ENCODE measurements at places on chromosomes 12 and 14.

- DNase-seq: peak; percentile 53
Measured at GRCh38 chr12:113030875-113031525, 25.5 kb upstream of the DTX1 start.

DNA sequence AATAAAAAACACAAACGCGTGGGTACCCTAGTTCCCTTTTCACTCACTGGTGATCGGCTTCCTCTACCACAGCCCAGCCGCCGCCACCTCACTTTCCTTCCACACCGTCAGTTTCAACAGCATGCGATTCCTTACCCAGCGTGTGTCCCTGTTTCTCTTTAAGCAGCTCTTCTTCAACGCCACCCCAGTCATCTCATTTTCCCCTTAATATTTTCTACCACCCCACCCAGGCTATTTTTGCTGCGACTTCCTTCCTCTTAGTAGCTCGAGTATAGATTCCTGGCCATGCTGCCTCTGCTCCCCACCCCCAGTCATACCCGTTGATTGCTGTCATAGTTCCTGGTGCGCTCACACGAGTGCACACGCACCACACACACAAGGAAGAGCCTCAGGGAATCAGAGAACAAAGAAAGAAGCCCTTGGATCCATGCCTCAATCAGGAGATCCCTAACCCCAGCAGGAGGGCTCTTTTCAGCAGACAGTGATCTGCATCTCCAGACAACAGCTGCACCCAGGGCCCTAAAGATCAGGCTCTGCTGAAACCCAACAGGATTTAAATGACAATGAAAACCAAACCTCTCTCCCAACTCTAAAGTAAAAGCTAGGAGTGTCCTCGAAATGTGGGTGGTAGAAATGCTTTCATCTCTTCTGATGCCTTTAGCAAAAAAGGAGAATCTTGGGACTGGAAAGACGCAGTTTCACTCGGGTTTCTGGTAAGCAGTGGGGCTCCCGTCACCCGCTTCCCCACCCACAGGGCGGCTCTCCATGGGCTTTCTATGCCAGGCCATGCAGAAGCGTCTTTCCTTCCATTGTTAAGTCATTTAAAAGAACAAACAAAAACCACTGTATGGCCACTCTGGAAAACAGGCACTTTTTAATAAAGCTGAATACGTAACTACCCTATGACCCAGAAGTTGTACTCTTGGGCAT is 23.8 kb downstream of the VPS37B start:
- DNase-seq: no peak

GRCh38 chr14:93811020-93811419 is 22.7 kb upstream of the PRIMA1 start:
- no peak for DNase-seq

DNA sequence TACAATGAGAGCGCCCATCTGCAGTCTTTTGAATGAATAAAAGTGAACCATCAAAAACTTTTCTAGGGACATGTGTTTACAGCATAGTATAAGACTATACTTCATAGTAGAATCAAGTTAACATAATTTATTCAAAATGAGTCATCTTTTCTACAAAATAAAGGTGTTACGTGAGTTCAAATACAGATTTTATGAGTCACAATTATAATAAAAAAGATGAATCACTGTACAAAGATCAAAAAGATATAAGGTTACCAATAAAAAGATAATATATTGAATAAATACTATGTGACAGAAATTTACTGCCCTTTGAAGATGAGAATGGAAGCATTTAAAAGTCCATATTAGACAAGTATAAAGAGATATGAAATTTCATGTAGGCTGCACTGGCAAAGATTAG is 2.8 kb downstream of the MBIP start:
- no peak for DNase-seq

GRCh38 chr12:57243521-57244311 is 7.3 kb downstream of the STAC3 start:
- DNase-seq: peak; percentile 23

DNA sequence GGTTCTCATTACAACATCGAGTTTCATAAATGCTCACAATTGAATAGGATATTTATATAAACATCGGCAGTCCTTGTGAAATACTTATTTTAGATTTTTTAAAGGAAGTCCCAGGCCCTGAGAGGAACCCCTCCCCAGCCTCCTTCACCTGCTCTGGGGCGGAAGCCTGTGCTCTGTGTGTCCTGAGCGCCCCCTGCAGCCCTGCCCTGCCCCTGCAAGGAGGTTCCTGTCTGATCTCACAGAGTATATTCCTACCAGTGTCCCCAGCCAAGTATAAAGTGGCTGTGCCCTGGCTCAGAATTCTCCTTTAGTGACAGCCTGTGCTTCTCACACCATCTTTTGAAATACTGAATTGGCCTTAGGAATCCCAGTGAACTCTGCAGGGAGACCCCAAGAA is 659.5 kb downstream of the TMEM121 start:
- DNase-seq: no peak

- no peak for DNase-seq
Measured at GRCh38 chr12:92136026-92136730, 9.5 kb downstream of the BTG1 start.

DNA sequence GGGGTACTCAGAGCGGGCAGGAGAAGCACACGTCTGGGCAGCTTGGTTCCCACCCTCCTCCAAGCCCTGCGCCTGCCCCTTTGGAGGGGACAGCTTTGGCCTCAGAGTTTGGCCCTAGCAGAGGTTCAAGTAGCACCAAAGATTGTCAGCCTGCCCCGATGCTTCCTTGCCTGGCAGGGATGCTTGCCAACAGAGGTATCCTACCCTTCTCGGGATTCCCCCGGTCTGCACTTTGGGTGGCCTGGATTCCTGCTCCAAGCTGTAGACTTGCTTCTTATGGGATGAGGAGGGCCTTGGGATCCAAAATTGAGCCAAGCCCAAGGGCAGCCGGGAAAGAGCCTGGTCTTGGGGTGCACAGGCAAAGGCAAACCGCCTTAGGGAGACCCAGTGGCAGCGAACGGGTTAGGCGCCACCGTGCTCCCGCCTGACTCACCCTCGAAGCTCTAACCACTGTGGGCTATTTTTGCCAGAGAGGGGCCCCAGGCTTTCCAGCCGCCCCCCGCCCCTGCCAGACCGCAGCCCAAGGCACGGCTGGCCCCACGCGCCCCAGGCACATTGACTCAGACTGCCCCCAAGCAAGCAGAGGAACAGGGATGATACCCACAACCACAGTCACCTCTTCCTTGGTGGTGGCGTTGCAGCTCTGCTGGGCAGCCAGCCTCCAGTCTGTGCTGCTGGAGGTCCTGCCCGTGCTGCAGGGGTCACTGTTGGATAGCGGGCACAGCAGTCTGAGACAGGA is 847 bp upstream of the WNT10B start:
- DNase-seq: no peak

DNA sequence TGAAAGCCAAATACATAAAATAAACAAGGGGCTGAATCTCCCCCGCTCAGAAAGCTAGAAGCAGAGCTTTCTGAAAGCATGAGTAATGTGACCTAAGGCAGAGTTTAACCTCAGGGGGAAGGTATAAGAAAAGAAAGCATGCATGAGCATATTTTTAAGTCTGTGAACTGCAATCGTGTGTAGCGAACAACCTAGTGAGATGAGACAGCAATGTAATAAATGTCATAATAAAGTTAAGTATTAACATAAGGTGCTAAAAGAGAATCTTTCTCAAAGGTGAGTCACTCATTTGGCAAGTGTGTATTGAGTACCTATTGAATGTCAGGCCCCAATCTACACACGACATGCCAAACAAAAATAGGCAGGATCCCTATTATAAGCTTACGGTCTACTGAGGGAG is 14.2 kb upstream of the WDR20 start:
- no peak for DNase-seq

DNA sequence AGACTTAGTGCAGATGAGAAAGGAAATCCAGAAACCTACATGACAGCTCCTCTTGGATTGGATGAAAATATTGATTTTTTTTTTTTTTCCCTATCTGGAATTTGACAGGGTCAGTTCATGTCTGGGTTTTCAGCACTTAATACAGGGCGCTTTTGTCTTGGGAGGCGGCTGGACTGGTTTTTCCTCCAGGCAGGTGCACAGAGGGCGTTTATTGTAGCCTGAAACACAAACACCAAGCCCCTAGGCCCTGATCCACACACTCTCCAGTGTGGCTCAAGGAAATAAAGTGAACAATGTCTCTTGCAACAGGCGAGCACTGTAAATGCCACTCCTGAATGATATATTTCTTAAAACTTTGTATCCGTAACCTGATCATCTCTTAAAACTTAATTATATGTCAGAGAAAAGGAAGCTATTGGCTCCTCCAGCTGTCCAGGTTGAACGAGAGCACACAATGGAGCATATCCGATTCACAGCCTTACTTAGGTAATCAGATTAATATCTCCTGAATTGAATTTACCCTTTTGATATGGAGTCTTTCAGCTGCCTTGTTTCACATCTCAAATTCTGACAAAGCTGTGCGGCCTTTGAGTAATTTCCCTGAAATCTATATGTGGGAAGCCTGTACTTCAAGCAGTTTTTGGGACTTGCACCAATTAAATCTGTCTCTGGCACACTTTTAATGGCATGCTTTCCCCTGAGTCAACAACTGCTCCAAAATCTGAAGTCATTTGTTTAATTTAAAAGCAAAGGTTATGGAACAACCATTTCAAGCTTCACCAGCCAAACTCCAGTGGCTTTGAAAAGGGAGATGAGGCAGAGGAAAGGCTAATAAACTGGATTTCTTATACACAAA is 485.7 kb downstream of the ZFP36L1 start:
- DNase-seq: no peak

- no peak for DNase-seq
Measured at GRCh38 chr14:68693926-68694325, 98.9 kb downstream of the ZFP36L1 start.

- no peak for DNase-seq
Measured at GRCh38 chr14:102351023-102351422, 11.7 kb downstream of the CINP start.

GRCh38 chr14:22519877-22520685 is 68.9 kb downstream of the DAD1 start:
- no peak for DNase-seq

DNA sequence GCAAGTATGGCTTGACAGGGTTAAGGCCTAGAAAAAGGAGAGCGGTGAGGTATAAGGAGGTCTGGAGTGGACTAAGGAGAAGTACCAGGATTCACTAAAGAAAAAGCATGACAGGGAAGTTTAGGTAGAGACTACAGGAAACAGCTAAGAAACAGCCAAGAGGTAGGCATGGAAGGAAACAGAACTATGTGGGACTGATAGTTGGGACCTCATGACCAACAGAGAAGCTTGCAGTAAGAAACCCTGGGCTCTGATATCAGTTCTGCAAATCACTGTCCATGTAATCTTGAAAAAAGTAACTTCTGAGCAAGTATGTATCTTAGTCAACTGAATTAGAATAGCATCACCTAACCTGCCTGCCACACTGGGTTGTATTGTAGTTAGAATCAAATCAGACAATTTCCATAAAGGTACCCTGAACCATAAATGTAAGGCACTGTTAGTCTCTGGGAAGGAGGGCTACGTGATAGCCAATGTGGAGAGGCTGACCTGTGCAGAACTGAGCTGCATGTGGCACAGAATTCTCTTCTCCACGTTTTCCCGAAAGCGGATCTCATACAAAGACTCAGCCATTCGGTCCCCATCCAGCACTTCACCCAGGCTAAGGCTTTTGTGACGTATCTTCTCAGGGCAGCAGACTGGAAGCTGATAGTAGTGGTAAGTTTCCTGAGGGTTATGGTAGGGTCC is 912 bp downstream of the TM9SF1 start:
- DNase-seq: no peak

DNA sequence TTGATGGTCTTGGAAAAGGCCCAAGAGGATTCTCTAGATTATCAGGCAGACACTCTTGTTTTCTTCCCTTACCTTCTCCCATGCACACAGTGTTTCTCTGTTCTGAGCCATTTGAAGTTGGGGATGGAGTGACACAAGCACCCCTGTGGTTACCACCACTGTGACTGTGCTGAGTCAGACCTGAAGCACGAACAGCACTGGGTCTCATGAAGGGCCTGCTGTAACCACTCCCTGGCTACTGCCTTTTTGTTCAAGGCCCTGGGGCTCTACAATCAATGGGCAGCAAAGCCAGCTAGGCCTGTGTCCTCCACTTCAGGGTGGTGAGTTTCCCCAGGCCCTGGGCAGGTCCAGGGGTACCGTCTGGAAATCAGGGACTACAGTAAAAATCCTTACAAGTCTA is 65.5 kb downstream of the TSPAN8 start:
- DNase-seq: no peak

DNA sequence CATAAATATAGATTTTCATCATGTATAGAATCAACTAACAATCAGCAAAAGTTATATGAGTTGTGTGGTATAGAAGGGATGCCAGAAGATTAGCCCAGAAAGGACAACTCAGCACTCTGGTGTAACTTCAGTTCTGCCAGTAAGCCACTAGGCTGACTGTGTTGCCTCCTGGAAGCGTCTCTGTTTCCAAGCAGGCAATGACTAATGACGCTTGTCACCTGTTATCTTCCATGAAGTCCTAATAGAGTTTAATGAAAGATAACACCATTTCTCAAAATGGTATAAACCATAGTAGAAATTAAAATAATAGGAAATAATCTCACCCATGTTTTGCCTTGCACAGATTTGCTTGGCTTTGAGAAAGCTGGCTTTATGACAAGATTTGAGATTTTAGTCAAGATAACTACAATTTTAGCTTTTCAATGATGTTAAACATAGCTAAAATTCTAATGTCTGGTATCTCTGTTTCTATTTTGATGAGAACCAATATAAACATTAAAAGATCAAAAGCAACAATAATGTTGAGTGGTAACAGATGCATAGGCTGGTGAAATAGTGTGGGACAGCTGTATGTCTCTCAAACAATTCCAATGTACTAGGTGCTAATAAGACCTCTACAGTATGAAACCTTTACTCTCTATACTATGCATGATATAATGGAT is 9.0 kb upstream of the RNU6-7 start:
- DNase-seq: no peak

- no peak for DNase-seq
Measured at GRCh38 chr14:23093991-23094665, 808 bp downstream of the ACIN1 start.

- DNase-seq: no peak
Measured at GRCh38 chr14:85565862-85566296, 35.9 kb downstream of the FLRT2 start.

GRCh38 chr12:78759367-78759766 is 105.2 kb upstream of the SYT1 start:
- DNase-seq: no peak

DNA sequence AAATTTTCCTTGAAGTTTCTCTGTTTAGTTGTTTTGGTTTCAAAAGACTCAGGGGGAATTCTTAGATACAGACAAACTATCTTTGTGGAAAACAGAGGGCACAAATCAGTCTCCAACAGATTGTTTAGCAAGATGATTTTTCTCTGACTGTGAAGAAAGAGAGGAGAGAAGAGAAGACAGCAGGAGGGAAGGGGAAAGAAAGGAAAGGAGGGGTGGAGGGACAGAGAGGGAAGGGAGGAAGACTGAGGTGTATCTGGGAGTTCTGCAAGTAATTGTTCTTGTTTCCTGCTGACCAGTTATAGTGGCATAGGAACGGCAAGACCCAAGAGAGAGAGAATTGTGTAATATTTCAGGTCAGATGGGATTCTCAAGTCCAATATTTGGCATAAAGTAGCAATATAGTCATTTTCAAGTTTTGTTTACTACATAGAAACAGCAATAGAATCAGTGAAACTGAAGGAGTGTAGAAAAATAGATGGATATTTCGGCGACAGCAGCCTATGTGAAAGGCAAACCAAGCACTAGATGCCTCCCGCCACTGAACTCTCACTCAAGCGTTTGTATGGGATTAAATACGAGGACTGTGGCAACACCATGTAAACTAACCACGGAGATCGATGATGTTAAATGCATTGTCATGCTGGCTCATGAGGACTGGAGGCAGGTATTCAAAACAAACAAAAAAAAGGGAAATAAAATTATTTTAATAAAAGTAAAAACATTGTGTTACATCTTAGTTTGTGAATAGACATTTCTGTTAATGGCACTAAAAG is 342.5 kb downstream of the SLC16A7 start:
- DNase-seq: no peak

Data from astrocyte of the cerebellum (primary cell).